ENCODE measurements at places on chromosomes 5 and 9.

DNA sequence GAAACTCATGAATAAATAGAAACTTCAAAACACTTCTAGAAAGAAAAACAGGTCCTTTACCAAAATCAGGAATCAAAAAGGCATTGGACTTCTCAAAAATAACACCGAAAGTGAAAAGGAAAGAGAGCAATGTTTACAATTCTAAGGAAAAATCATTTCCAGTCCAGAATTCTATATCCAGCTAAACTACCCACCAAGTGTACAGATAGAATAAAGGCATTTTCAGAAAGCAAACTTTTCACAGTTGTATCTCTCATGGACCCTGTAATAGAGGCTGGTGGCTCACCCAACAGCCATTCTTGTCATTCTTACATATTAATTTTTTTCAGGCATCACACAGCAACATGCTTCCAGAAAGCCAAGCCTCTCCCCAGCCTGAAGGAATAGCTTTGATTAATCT, 63.7 kb downstream of the FOXD1 start:
- DNase-seq: no peak

DNA sequence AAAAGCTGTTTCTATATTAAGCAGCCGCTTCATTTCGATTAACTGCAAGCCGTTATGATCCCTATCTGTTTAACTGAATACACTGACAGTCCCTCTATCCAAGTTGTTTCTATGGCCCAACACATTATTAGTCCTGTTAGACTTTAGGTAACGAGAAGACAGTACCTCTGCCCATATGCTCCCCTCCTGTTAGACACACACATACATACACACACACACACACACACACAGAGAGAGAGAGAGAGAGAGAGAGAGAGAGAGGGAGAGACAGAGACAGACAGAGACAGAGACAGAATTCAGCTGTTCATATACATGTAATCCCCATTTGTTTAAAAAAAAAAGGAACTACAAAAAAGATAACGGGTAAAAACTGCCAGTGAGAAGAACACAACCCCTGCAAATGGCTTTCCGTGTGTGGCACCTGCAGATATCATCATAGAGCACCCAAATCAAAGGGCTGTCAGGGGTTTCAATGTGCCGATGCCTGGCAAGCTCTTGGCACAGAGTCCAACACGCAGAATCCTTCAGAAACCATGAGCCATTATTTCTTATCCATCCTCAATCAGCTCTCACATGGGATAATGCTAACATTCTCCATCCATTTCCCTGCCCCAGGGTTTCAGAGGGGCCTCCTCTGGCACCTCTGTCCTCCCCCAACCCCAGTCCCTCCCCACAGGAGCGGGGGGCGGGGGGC, 144.0 kb downstream of the MYO10 start:
- DNase-seq: no peak

DNA sequence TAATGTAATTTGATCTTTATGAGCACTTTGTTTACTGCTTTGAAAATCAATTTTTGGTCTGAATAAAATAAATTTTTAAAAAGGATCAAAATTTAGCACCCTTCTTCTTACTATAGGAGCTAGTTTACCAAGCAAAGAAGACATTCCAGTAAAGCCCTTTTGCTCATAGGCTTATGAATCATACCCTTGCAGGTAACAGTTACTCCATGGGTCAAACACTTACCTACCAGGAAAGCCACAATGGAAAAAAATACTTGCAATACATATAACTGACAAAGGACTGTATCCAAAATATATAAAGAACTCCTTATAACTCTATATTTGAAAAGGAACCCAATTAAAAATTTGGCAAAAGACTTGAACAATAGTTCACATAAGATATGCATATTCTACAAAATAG, 66.6 kb downstream of the SHOC1 start:
- DNase-seq: no peak

- no peak for DNase-seq
Measured at GRCh38 chr5:121899346-121899745, 47.7 kb downstream of the FTMT start.

DNA sequence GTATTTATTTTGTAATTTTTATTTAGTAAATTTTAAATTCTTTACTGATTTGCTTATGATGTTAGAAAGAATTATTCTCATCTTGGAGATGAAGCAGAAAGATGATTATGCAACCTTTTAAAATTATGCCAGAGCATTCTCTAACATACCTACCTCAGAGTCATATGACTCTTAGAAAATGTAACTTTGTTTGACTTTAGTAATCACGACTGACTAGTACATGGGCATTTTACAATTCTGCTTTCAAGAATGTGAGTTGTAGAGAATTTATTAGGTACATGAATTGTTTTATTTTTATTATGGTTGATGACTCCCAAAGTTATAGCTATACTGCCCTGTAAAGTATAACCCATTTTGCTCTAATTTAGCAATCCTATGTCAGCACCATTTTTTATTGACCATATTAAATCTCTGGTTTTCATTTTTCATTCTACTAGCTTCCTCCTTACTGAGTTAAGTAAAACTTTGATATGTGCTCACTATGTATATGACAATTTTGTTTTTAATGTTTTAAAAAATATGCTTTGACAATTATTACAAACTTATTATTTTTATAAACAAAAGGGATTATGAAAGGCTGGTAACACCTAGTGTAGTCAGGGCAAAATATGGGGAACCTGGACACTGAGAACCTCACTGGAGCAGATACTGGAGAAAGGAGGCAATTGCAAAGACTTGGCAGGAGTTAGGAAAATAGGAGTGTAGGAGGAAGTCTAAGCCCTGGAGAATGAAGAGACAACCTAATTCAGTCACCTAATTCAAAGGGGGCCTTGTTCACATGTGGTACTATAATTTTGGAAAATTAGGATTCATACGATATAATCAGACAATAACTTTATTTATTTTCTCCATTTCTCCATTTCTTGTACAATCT, 249.7 kb upstream of the DAB2 start:
- DNase-seq: no peak

GRCh38 chr9:35180801-35181200, 19.0 kb downstream of the UNC13B start:
- DNase-seq: no peak

DNA sequence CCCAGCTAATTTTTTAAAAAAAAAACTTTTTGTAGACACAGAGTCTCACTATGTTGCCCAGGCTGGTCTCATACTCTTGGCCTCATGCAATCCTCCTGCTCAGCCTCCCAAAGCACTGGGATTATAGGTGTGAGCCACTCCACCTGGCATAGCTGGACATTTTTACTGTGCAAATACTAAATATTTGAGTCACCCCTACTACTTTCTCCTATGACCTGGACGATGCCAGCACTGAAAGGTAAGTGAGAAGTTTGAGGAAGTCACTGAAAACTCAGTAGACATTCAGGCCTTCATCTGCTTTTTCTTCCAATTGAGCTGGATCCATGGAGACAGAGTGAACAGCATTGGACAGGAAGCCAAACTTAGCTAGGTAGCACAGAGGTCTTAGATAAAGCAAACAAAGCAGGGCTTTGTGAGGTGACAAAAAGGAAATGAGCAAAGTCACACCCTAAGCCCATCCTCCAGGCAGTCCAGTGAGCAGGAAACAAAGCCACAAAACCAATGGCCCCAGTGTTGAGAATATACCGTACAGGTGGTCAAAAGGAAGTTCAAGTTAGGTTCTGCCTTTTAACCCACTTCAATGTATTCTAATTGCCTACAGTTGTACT, 192.6 kb upstream of the RASA1 start:
- no peak for DNase-seq

DNA sequence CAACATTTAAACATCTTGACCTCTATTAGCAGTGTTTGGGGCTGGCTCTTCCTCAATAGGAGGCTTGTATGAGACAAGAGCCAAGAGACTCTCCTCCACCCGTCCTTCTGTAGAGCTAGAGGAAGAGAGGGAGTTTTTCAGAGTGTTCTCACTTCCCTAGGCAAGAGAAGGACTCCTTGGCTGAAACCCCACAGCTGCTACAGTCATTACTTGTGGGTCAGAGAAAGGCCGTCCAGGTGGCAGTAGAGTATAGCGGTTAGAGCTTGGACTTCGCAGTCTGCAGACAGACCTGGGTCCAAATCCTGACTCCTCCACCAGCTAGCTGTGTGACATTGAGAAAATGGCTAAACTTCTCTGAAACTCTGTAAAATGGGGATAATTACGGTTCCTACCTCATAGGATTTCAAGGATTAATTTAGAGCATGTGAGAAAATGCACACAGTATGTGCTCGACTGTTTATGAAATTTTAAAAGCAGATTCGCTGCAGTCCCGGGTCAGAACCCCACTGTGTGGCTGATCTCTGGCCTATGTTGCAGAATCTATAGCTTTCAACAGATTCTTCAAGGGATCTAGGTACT, 80.8 kb upstream of the ARAP3 start:
- no peak for DNase-seq

GRCh38 chr9:112867275-112867991, 23.2 kb downstream of the SLC46A2 start:
- DNase-seq: no peak

DNA sequence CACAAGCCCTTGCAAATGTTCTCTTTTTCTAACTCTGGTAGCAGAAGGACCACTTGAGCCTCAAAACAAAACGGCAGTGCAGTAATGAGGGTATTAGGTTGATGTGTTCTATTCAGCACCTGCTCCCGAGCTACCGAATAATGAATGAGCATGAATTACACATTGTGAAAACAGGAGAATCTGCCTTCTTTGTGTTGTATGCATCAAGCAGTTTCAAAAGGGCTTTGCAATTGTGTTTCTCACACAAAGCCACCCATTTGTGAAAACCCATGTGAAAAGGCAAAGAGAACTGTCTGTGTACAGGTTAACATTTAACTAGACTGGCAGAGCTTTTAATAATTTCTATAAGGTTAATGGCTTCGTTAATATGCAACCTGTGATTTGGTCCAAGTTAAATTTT, 97.8 kb downstream of the STK32A start:
- DNase-seq: no peak

- no peak for DNase-seq
Measured at GRCh38 chr5:107104040-107104995, 566.4 kb downstream of the EFNA5 start.

DNA sequence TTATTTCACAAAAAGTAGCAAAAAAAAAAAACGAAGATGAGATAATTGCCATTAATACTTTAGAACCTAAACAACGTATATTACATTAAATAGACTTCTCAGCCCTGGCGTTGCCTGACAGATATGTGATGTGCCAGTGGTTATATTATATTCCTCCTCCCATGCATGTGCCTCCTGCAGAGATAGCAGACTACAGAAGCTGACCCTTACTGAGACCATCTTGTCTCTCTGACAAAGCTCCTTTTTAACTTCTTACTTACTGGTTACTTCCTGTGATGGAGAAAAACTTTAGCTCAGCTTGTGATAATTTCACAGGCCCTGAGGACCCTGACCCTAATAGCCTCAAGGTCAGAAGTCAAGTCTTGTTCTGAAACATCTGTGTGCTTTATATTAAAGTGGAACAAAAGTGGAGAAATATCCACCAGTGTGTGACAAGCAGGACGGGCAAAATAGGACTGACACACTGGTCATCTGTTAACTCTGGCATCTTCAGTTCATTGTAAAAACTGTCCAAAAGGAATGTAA, 80.6 kb upstream of the POU5F2 start:
- no peak for DNase-seq

DNA sequence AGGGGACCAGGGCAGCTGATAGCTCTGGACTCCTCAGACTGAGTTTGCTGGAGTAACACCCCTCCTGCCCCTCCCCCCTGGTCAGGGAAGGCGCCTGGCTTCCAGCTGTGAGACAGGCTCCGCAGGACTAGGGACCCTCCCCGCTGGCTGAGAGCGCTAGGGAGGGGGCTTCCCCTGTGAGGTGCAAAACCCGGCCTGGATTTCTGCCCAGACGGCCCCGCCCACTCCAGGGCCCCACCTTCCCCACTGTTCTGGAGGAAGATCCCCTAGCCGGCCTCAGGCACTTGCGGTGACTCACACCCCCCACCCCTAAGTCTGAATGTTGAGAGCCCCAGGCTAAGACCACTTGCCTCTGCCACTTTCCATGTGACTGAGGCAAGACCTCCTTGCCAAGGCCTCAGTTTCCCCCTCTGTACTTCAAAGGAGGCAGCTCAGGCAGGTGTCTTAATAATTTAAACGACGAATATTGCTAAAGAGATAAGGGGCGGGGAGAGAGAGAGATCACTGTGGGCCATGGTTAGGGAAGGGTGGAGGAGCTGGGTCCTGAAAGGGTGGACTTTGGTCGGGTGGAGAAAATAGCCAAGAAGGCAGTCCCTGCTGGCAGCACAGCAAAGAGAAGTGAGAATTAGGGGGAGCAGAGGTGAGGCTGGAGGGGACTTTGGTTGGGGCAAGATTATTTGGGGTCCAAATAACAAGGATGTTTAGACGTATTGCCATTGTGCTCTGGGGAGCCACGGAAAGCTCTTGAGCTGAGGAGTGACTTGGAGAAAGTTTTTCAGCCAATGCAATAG, 1.0 kb upstream of the DAB2IP start:
- no peak for DNase-seq

DNA sequence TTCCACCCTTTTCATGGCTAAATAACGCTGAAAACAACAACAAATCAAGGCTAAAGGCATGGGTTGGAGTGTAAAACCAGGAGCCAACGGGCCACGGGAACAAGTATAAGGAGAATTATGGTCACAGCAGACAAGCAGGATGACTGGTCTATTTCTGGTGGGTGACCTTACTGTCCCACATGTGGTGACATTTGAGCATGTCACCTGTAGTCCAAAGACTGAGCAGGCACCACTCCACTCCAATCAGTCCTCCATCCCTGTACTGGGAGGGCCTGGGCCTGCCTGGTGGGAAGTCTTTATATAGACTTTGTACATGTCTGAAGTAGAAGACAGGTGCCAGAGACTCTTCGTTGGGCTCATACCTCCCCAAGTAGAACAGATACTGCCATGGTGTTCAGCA, 36.8 kb downstream of the C9orf153 start:
- no peak for DNase-seq

Measured in stimulated activated CD4-positive, alpha-beta T cell treated with anti-CD3 and anti-CD28 coated beads, Interleukin-1b, Interleukin-23, amount 100 ng/mL, for 24 hours (primary cell).